ENCODE measurements at places on chromosomes 1 and 21.

- no peak for DNase-seq
These were observed 99.7 kb downstream of the PRDM16 start for GRCh38 chr1:3168678-3169077.

- no peak for DNase-seq
These were observed 36.8 kb downstream of the DHCR24 start for GRCh38 chr1:54850069-54850730.

DNA sequence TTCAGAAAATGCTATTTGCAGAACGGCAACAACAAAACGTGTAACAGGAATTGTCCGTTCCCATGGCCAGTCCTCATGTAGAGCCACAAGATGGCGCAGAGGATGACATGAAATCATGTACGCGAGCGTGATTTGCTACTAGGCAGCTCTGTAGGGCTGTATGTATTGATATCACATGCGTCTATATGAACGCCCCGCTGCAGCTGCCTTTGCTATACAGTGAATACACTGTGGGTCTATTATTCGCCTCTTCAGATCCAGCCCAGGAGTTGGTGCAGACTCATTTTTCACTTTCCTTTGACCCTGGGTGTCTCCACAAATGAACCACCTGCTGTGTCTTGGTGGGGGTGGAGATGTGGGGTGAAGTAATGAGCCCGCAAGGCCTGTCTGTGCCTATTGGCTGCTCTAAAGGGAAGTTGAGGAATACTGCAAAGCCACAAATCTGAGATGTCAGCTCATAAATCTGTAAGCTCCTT lies 361.5 kb downstream of the KIF26B start:
- DNase-seq = no peak

DNA sequence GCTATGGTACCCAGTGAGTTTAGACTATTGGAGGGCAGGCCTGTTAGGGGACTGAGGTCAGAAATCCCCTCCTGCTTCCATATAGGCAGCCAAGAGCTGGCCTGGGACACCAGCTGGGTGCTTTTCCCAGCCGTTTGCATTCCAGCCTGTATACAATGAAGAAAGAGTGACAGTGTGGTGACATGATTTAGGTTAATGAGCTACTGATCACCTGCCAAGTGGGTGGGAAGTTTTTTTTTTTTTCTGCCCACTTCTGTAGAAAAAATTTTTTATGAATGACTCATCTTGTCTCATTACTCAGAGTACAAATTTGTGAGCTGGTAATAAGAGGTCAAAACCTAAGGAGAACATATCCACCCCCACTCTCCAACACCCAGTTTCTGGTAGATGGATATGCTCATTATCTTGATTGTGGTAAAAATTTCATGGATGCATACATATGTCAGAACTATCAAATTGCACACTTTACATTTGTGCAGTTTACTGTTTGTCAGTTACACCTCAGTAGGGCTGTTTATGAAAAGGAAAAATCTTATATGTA lies 16.4 kb upstream of the CGN start:
- no peak for DNase-seq

GRCh38 chr1:93775224-93775623 lies 93.6 kb upstream of the BCAR3 start:
- DNase-seq = no peak

DNA sequence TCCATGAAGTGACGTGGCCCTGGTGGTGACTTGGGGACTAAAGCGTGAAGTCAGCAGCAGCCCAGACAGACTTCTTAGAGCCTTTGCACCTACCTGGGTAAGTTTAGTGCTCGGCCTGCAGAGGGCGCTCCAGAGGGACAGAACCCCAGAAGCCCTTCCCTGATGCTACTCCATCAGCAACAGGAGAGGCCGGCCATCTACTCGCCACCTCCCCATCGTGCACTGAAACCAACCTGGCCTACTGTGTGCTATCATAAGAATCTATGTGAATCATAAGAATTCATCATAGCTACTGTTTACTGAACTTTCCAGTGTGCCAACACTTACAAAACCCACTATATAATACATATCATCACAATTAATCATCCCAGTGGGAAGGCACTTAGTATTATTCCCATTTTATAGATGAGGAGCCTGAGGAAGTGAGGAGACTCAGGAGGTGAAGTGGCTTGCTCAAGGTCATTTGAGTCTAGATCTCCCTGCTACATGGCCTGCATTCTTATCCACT lies 7.9 kb upstream of the EDN2 start:
- DNase-seq = no peak

- DNase-seq = no peak
These were observed 43.8 kb upstream of the SELENON start for GRCh38 chr1:25756215-25756614.

DNA sequence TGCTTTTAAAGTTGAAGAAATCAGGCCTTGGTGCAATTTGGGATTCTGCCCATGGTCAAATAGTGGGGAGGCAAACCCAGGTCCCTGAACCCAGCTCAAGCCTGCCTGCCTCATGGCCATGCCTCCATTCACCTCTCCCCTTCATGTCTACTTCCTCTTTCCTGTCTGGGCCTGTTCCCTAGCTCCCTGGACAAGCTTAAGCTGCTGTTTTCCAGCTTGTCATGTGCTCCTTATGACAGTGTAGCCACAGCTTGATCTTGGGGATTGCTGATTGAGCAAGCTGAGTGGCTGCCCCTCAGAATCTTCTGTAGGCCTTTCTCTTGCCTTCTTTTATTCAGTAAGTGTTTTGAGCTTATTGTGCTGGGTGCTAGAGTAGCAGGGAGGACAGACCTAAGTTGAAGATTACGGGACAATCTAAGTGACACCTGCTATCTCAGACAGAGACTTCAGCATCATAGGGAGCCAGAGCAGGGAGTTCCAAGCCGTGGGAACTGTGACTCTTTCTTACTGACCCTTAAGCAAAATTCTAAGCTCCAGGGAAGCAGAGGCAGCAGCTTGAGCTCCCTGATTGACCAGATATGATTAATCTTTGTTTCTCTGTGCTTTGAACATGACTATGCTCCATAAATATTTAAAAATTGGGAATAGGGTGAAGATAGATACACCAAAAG lies 520 bp upstream of the MR1 start:
- no peak for DNase-seq

- DNase-seq = peak; percentile 30
These were observed 17.5 kb upstream of the RAB4A start for GRCh38 chr1:229253151-229253974.

DNA sequence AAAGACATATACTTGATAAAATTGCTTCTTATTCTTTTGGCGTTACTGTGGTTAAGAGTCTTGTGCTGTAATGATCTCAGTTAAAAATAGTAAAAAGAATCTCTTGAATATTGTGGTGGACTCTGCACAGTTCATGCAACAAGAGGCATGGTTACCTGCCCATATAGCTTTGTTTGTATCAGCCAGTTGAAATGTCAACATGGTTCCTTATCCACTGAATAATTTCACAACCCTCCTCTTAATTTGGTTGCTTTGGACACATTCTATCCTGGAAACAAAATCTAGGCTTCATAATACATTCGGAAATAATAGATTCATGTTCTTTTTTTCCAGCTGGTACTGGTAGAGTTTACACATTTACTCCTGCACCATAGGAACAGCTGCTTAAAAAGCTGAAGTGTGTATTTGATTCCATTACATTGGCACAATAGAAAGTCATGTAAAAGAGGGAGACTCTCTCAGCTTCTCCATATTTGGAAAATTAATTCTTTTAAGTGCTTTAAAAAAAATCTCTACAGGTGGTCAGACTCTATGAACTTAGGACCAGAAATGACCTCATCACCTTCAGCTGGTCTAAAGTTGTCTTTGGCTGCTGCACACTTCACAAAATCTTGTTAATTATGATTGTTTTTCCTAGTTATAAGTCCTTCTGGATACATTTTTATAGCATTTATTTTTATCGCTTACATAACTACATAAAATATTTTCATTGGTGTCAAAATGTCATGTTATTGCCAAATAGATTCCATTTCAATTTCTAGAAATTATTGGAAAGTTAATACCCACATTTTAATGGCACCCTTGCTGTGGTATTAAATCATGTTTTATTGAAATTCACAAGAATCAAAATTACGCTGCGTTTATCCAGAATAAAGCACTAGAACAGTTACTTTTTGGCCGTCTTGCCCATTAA lies 100.2 kb downstream of the LTN1 start:
- no peak for DNase-seq

- no peak for DNase-seq
These were observed 151.0 kb downstream of the FMN2 start for GRCh38 chr1:240242601-240243144.

GRCh38 chr1:221074332-221074731 lies 195.1 kb downstream of the HLX start:
- no peak for DNase-seq

GRCh38 chr1:246629030-246629429 lies 62.8 kb downstream of the CNST start:
- DNase-seq = no peak

GRCh38 chr1:215479567-215479966 lies 87.5 kb upstream of the KCTD3 start:
- no peak for DNase-seq

DNA sequence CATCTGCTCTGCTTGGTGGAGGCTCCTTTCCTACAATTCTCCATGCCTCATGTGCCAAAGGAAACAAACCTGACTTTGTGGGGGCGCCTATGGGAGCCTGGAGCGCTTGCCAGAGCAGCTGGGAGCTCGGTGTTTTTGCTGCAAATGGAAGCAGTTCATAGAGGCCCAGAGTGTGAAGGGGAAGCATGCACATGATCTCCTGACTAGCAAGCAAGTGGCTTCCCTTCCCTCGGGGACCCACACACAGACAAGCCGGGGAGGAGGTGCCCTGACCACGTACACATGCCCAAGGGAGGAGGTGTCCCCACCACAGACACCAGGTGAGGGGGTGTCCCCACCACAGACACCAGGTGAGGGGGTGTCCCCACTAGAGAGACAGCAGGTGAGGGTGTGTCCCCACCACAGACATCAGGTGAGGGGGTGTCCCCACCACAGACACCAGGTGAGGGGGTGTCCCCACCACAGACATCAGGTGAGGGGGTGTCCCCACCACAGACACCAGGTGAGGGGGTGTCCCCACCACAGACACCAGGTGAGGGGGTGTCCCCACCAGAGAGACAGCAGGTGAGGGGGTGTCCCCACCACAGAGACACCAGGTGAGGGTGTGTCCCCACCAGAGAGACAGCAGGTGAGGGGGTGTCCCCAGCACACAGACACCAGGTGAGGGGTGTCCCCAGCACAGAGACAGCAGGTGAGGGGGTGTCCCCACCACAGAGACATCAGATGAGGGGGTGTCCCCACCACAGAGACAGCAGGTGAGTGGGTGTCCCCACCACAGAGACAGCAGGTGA lies 106.8 kb downstream of the CRYAA start:
- DNase-seq = no peak

- DNase-seq = no peak
These were observed 9.5 kb downstream of the F3 start for GRCh38 chr1:94532077-94532476.

GRCh38 chr1:154988058-154988954 lies 5.1 kb upstream of the LENEP start:
- DNase-seq = no peak

DNA sequence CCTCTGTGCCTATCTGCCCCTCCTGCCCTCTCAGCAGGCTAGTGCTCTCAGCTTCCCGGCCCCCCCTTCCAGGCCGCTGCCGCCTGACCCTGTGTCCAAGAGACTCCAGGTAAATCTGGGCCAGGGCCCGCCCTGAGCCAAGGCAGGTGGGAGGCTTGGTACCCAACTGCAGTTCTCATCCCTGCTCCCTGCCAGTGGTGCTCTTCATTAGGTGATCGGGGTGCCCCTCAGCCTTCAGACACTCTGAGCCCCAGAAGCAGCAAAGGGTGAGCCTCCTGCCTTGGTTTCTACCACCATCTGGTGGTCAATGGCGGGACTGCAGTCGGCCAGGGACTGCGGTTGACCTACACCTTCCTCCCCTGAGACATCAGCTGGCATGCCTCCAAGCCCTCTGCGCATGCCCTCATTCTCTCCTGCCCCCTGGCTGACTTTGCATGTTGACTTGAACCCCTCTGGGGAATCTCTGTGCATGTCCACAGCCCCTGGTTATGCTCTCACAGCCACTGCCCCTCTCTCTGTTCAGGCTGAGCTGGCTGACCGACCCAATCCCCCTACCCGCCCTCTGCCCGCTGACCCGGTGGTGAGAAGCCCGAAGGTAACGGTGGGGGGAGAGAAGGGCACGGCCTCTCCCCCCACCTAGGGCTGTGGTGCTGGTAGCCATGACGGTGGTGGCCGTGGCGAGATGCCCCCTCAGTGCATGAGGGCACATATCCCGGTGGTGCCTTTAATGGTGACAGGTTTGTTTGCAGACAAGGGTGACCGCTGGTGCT lies 2.0 kb upstream of the EFNA4 start:
- peak; percentile 98 for DNase-seq

GRCh38 chr1:206890125-206891060 lies 6.8 kb upstream of the IL24 start:
- DNase-seq = no peak

GRCh38 chr1:57229998-57230397 lies 193.9 kb downstream of the DAB1 start:
- DNase-seq = no peak

DNA sequence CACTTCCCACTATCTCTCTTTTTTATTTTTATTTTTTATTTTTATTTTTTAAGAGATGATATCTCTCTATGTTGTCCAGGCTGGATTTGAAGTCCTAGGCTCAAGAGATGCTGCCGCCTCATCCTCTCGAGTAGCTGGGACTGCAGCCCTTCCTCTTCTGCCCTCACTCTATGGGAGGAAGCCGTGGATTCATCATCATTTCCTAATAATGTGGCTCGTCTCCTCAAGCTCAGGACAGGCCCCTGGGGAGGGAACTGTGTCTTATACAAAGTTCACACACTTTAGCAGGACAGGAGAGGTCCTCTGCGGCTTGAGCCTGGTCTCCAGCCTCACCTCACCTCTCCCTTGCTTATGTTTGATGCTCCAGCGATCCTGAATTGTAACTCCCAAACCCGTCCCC lies 16.5 kb upstream of the IFFO2 start:
- DNase-seq = no peak

DNA sequence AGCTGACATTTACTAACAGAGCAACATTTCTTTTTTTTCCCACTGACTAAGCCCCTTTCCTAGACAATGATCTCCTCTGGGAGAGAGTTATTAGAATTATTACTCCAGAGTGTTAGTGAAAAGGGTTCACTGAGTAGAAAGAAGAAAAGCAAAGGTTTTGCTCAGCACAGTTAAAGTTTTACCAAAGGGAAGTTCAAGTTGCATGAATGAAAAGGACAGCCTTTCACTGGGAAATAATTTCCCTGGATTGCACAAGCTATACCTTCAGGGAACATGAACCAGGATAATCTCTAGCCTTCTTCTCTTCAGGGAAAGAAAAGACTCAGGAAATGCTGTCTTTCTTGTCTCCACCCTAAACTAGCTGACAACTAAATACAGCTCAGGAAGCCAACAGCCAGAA lies 71.4 kb upstream of the ESRRG start:
- DNase-seq = no peak

Measured in NCI-H526 treated with DMSO at 0.1 percent for 48 hours (cell line).